ENCODE measurements at places on chromosomes 4 and X.
A peak's percentile ranks its signal among the peaks of the same experiment; 100 is the strongest.

- DNase-seq: no peak
These were observed 22.6 kb downstream of the CSF2RA start for GRCh38 chrX:1291110-1291740.

DNA sequence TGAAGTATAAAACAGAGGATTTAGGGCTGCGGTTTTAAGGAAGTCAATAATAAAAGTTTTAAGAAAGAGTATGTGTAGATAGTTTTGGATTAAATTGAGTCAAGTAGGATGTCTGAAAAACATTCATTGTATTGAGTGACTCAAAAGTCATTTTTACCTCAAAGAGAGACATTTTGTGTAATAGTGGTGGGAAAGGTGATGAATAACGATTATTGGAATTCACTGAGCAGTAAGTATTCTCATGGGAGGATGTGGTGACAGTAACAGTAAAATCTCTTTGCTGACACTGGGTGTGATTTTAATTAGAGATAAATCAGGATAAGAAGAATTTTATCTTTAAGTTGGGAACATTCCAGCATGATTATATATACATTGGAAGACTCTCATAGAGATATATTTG lies 233.6 kb downstream of the PDHA2 start:
- DNase-seq: no peak

DNA sequence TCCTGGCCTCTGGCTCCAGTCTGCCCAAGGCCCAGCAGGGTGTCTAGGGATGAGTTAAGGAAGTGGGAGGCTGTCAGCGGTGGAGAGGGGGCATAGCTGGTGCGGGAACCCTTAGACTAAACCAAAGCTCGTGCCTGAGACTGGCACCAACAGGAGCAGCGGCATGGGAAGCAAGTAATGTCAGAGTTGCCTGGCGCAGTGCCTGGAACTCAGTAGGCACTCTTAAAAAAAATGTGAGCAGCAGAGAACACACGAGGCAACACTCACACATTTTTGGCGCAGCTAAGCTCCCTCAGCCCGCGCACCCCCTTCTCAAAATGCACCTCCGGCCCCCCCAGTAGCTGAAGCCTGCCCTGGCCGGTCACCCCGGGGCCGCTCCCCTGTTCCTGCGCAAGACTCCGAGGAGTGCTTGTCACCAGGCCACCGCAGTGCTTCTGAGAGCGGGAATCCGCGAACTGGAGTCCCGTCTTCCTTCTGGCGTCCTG lies 583 bp downstream of the GABRE start:
- DNase-seq: peak; percentile 33

DNA sequence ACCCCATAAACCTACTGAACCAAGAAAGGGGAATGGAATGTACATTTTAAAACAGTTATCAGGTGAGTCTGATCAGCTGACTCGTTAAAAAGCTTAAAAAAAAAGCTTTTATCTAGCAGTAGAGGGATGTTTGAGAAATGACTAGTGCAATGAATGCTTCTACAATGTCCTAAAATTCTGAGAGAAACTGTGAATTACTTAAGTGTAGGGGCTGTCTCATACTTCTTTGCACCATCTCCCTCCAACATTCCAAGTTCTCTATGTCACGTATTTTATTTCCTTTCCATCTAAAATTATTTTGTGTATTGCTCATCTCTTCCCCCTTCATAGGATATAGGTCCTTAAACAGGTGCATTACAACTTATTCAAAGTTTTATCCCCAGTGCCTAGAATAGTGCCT lies 11.9 kb upstream of the AREG start:
- no peak for DNase-seq

DNA sequence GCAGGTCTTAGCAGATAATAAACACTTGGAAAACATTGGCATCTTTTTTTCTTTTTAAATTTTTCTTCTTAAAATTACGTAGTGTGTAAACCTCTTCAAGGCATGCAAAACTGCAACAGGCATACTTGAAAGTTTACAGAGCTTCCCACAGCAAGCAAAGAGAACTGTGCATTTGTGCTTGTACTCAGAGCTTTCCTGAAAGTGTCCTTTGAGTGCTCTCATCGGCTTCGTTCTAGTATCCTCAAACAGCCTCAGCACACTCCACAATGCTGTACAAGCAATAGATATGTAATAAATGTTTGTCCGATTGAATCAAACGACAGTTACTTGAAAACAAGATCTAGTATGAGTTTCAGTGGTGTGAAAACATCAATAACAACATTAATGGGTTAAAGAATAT lies 227.5 kb downstream of the PAPSS1 start:
- DNase-seq: no peak

DNA sequence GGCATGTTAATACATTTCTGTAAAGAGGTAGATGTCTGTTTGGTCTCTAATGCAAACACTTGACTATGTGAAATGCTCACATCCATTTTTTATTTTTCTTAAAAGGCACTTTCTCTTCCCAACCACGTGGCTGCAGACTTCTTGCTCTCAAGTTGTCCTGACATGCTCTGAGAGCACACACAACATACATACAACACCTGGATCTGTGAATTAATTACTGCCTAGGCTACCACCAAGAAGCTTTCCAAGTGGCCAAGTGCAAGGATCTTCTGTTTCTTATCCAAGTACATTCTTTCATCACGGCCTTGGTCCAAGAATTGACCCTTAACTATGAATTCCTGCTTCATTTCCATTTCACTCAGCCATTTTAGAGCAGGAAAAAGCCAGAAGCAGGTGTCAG lies 110.8 kb downstream of the SPRY1 start:
- DNase-seq: no peak

DNA sequence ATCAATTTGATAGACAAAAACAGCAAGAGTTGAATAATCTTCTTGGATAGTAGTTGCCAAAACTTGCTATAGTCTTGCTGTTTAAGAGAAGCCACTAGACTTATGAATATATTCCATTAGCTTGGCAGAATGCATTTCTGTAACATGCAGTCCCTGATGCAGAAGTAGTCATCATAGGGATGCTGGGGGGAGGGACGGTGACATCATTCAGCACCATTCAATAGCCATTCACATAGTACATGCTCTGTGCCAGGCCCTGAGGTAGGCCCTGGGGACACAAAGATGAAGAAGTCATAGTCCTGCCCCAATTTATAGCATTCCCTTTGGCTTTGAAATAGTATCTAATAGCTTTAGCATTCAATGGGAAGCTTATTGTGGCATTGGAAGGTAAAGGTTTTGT lies 185.5 kb upstream of the AFF2 start:
- no peak for DNase-seq

DNA sequence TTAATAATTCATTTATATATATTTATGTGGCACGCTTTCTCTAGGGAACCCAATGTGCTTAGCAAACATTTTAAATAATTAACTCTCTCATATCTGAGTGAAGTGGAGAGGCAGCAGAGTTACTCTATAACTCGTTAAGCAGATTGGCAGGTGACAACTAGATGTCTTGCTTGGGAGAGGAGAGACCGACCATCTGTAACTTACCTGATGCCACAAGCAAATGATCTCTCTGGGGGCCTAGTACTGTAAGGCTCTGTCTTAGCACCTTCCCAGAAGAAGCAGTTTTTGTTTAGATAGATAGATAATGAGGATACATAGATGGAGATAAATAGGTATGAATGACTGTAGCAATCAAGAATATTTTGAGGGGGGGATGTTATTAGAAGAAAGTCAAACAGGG lies 11.9 kb upstream of the SEL1L3 start:
- no peak for DNase-seq

- DNase-seq: no peak
These were observed 57.5 kb downstream of the GPR82 start for GRCh38 chrX:41781500-41781899.

DNA sequence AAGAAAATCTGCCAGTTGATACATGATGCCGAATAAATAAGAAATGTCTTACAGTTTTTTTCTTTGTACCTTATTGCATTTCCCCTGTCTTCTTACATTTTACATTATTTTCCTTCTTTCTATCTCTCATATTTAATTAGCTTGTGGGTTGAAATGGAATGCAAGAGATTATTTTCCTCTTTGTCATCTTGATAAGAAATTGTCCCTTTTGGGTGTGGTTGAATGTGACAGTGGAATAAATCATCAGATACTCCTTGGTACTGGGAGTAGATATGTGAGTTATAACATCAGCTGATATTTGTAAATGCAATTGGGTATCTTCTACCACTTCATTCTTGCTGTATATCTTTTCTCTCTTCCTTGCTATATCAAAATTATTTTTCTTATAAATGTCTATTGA lies 997.4 kb downstream of the RAPGEF2 start:
- no peak for DNase-seq

DNA sequence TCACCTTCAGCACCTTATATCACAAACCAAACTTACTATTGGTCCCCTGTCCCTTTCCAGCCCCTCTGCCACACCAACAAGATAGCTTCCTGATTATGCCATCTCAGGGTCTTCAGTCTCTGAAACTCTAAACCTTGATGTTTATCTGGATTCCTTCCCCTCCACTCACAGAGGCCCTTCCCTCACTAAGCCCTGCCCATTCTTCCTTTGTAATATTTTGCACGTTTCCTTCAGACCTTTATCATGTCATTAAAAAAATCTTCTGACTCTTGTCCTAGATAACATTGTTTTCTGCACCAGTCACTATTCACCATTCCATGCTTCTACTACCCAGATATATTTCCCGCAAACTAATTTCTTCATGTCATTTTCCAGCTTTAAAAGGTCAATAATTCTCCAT lies 17.7 kb upstream of the CEP135 start:
- no peak for DNase-seq

DNA sequence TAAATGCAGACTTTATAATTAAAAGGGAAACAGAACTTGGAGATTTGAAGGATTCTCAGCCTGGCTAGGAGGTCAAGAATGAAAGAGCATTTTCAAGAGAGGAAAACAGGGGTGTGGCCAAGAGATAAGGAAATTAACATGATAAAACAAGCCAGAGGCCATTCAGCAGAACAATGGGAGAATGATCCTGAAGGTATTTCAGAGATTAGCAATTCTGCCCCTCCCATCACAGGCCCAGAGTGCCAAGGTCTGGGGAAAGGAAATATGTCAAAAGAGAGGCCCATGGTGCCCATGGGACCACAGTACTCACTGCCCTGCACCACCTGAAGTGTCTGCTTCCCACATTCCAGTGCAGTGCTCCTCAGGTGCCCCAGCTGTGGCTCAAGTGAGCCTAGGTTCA lies 188.5 kb upstream of the STS start:
- DNase-seq: peak; percentile 41

GRCh38 chrX:17605676-17606075 lies 131.6 kb upstream of the SCML1 start:
- no peak for DNase-seq

- DNase-seq: no peak
These were observed 152.2 kb downstream of the ASMT start for GRCh38 chrX:1767026-1767425.

DNA sequence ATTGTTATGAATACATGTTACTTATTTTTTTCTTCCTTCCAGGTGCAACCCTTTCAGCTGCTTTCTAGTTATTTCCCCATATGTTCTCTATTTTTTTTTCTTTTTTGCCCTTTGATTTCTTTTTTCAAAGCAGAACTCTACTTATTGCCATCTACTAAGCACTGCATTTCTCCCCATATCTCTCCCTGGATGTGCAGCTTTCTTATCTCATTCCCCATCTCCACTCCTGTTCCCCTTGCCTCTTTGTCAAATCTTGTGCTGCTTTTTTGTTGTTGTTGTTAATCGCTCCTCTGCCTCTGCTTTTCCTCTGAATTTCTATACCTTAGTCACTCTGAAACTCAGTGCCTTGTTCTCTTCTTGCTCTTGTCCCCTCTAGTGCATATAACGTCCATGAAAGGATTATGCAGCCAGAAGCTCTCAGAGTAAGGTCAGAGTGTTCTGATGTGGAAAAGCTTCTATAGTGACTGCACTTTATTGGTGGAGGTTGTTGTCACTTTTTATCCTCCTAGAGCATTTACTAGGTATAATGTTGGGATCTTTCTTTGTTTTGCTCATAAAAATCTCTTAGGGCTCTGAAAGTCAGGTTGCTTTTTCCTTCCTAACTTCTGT lies 51.1 kb upstream of the JADE1 start:
- DNase-seq: no peak

- no peak for DNase-seq
These were observed 78.1 kb upstream of the CLDN34 start for GRCh38 chrX:9888953-9889470.

- no peak for DNase-seq
These were observed 25.6 kb downstream of the DHRSX start for GRCh38 chrX:2474963-2475726.
